ENCODE measurements at places on chromosomes 16 and 17.
A peak's percentile ranks its signal among the peaks of the same experiment; 100 is the strongest.

GRCh38 chr16:12600536-12601256 lies 203.0 kb downstream of the CPPED1 start:
- no peak for DNase-seq

DNA sequence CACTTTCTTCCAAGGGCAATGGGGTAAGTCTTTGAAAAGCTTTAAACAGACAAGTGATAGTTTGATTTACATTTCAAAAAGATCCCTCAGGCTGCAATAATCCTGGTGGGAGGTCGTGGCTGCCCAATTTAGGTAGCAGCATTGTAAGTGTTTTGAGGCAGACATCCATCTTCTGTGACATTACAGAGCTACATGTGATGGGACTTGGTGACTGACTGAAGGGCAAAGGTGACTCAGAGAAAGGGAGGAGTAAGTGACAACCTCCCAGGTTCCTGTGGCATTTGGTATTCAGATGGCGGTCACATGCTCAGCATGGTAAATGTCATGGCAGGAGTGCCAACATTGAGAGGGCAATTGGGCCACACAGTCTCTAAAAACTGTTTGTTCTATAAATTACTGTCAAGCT lies 26.5 kb downstream of the STAT3 start:
- no peak for DNase-seq

GRCh38 chr17:32523827-32524552 lies 37.2 kb downstream of the CDK5R1 start:
- no peak for DNase-seq

GRCh38 chr16:72791786-72792185 lies 256.1 kb downstream of the ZFHX3 start:
- no peak for DNase-seq

DNA sequence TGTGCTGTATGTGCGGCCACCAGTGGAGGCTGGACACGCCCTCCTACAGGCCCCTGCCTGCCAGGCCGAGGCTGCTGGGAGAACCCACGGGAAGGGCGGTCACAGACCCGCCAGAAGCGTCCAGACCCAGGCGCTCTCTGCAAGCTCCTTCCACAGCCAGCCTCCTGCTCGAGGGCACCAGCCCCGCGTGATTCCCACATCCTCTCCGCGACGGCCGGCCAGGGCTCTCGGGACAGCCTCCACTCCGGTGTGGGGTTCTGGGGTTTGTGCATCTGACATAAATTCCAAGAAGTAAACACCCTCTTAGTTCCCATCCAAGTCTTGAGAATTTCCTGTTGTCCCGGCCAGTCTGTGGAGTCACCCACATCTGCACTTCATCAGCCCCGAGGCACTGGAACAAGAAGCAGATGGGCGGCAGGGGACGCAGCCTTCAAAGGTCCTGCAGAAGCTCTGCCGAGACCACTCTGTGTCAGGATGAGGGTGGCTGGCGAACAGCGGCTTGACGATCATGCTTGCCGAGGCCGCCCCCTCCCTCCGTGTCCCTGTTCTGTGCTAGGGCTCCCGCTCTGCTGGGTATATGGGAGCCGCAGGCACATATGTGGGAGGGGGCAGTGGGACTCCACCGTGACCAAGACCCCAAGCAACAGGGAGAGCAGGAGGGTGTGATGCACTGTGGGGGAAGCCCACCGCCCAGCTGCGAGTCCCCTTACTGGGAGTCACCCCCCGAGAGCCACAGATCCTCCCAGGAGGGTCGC lies 2.4 kb upstream of the TMEM204 start:
- no peak for DNase-seq

GRCh38 chr17:41988418-41988817 lies 21.8 kb downstream of the CNP start:
- no peak for DNase-seq

DNA sequence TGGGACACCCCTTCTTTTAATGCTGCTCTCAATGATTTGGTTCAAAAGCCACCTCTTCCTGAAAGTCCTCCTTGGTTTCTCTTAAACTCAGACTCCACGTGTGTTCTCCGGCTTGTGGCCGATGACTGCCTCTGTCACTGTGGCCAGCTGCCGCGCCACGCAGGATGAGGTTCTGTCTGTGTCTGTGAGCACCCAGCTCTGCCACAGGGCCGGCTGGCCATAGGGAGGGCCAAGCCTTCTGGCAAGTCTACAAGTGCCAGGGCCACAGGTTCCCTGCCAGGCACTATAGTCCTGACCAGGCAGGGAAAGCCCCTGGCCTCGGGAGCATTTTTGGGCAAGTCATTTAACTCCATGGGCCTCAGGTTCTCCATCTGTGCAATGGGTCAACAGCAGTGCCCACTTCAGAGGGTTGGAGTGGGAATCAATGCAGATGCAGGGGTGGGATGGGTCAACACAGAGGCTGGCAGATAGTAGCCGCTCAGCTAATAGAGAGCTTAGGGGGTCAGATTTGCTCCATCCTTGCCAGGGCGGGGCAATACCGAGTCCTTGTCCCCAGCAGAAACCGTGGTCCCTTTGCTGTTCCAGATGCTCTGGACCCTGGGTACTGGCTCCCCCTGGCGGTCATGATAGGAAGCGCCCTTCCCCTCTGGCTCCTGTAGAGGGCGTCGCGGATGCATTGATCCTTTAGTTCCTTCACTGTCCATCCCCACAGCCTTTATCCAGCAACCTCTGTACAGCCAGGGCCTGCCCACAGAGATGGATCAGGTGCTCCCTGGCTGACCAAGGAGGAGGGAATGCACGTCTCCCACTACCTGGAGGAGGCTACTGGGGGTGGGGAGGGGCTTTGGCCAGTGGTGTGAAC lies 19.3 kb upstream of the ADGRG3 start:
- peak; percentile 93 for DNase-seq

GRCh38 chr16:5971924-5972323 lies 874.3 kb upstream of the EEF2KMT start:
- DNase-seq, result no peak

DNA sequence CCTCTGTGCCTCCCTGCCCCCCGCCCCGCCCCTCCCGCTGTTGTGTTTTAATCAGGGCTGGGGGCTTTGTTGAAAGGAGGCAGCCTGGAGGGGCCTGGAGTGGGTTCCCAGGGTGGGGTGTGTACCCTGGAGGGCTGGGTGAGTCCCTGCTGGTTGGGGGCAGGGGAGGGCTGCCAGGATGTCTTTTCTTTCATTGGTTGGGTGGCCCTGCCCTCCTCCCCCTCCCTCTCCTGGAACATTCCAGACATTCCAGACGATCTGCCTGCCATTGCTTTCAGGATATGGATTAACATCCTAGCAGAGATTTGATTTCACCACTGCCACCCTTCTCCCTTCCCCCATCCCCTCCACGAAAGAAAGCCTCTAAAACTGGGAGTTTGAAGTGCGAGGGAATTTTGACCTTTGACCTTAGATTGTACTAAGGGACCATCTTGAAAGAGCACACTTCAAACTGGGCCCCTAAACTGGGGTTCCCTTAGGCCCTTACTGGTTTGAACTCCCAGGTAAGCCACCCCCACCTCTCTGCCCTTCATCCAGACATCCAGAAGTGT lies 25.3 kb downstream of the IGF2BP1 start:
- DNase-seq, result peak; percentile 60

- DNase-seq, result no peak
These were observed 27.0 kb downstream of the CEP95 start for GRCh38 chr17:64533784-64534183.

DNA sequence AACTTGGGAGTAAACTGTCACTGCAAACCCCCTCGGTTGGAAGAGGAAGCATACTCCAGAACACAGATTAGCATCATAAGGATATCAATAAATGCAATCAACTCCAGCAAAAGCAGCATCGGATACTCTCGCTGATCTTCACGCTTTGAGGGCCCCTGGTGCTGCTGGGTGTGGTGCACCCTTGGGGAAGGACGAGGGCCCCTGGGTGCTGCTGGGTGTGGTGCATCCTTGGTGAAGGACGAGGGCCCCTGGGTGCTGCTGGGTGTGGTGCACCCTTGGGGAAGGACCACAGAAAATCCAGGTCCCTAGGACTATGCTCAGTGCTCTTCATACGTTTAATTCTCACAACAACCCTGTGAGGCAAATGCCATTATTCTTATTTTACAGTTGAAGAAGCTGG lies 54.2 kb downstream of the VPS53 start:
- DNase-seq, result no peak

- DNase-seq, result peak; percentile 53
These were observed 14.0 kb downstream of the ATP5PD start for GRCh38 chr17:75032720-75033280.

DNA sequence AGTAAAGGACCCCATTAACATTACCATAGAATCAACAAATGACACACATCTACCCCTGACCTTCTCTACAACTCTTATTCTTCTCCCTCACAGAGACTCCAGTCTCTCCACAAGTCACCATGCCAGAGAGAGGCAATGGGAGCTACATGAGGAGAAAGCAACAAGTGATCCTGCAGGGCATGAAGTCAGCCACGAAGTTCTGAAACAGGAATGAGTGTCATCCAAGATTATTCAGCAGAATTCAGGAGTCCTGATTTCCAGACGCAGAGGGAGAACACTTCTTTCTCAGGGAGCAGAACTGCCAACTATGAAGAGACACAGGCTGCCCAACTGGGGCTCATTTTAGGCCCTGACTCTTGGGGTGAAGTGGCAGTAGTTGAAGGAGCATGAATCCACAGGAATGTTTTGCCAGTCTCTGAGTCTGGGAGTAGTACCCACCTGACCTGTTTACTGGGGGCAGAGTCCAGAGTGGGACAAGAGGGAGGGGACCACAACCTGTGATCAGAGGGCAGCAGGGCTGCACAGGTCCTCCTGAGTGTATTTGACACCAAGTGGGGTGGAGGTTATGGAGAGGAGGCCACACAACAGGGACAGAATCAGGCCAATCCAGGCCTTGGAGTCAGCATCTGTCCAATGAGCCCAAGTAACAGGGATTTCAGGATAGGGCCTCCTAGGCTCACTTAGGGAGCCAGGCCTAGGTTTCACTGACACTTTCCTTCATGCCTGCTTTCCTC lies 2.4 kb upstream of the MTMR4 start:
- DNase-seq, result no peak

DNA sequence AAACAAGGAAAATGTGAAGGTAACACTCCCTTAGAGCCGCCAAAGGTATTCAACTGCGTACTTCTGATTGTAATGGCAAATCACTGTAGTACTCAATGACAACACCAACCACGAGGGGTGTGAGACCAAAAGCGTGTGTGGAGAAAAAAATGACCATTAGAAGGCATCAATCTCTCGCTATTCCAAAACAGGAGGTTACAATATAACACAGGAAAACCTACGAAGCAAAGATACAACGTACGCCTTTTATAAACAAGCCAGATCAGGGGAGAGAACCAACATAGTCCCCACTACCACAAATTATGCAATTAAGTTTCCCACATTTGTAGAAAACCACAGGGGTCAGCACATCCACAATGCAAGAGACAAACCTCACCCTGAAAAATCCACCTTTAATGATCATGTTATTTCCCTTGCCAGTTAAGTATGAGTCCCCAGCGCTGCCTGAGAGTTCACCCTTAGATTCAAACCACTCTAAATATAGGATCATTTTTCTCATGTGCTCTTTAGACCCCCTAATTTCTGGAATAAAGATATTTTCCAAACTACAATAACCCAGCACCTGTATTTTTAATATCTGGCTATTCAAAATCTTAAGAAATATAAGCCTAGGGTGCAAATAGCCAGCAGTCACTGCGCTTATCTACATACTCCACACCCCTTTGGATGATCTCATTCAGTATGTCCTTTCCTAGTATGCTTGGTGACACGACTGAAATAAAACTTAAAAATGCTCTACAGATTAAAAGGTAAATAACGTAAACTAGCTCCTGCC lies 12.4 kb downstream of the TEX14 start:
- no peak for DNase-seq

DNA sequence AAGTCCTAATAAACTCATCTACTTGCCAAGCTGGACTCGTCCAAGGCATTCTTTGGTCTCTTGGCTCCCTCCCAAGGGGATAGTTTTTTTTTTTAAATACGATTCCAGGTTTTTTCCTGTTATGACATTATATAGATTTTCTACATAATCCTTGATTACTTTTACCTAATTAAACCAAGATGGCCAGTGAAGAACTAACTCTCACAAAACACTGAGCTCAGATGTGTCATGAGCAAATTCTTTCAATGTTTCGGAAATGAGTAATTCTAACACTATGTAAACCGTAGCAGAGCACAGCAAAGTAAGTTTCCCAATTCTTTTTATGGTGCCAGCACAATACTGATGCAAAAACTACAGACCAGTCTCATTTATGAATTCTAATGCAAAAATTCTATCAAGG lies 1.8 kb downstream of the ZNF23 start:
- no peak for DNase-seq

- DNase-seq, result no peak
These were observed 120.6 kb upstream of the CACNG5 start for GRCh38 chr17:66714046-66715023.

DNA sequence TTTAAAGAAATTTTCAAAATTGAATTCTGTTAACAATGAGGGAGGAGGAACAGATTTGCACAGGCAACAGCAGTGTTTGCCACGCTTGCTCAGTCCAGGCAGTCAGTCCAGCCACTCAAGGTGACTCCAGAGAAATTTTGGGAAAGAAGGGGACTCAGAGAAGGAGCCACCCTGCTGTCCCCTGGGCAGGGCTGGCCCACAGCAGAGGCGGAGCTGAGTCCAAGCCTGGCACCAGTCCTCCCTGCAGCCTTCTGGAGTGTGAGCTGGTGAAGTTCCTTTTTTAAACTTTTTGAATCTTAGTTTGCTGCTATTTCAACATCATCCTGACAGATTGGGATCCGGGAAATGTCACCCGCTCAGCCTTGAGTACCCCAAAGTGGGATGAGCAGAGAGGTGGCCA lies 14.5 kb upstream of the SLC47A2 start:
- DNase-seq, result no peak

DNA sequence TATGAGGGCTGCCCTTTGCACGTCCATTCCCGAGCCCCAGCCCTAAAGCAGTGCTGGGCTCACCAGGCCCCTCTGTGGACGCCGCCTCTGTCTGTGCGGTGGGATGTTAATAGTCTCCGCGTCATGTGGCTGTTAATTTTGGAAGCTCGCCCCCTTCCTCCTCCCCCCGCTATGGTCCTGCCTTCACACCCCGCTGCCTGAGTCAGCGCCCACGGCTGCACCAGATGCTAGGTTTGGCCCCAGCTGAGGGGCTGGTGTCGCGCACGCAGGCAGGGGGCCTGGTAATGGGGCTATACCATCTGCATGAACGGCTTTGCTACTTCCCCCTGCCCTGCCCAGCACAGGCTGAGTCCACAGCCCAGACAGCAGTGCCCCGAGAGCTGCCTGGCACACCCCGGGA lies 4.1 kb upstream of the SSTR5 start:
- DNase-seq, result no peak

DNA sequence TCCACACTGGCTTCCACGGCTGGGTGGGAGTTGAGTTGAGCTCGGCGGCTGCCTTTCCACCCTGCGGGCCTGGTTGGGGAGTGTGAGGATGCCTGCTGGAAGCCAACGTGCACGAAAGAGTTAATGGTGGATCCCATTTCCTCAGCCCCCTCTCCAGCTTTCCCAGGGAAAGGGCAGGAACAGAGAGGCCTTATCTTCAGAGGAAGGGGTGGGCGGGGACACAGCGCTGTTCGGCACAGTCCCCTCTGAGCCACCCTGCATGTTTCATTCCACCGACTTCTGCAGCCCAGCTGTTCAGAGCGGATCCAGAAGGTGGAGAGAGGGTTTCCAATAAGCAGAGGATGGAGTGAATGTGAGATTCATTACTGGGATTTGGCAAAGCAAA lies 295.3 kb downstream of the SEC14L1 start:
- DNase-seq, result no peak

Data from retina (tissue), 1 donor.